GM18507 (cell line): ENCODE measurements at places on chromosomes 2 and 18.

- no peak for DNase-seq
These were observed 513 bp downstream of the THOC1 start for GRCh38 chr18:267380-267687.

GRCh38 chr2:236922061-236922460, 163.6 kb upstream of the COPS8 start:
- DNase-seq, result no peak

GRCh38 chr2:236744281-236744705, 174.7 kb downstream of the ACKR3 start:
- DNase-seq, result no peak

DNA sequence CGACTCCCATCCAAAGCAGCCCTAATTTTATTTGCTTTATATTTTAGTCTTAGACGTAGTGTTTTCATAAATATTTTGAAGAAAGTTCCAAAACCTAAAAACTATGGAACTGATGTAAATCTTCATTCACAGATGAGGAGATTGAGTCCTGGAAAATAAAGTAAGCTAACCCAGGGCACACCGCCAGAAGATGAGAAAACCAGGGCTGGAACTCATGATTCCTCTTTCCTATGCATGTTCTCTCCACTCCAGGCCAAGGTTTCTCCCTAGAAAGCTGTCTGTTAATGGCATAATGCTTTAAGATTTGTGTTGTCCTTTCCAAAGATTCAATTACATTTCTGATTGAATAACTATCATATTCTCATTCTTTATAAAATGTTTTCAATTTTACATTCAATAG, 78.4 kb upstream of the ZC3H15 start:
- DNase-seq, result no peak

GRCh38 chr2:45256867-45257641, 247.8 kb upstream of the SIX2 start:
- no peak for DNase-seq

DNA sequence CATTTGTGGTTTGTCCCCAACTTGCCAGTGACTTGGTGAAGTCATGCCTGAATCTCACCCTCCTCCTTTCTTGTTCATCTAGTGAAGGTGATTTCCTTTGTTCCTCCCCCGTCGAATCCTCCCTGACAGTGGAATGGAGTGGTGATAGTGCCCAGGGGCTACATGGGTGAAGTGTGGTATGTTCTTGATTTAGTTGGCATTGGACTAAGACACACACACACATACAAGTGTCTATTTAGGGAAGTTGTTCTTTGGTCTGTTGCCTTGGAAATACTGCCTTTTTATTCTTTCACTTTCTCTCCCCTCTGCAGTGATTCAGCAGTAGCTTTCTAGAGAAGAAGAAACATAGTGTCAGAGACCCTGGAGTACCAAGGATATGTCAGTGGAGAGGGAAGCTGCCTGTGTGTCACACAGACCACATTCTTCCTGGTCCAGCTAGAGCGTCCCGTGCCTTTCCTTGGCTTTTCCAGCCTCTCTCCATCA, 10.9 kb downstream of the INPP4A start:
- no peak for DNase-seq

- DNase-seq, result no peak
These were observed 446.0 kb downstream of the XIRP2 start for GRCh38 chr2:167334146-167334742.

DNA sequence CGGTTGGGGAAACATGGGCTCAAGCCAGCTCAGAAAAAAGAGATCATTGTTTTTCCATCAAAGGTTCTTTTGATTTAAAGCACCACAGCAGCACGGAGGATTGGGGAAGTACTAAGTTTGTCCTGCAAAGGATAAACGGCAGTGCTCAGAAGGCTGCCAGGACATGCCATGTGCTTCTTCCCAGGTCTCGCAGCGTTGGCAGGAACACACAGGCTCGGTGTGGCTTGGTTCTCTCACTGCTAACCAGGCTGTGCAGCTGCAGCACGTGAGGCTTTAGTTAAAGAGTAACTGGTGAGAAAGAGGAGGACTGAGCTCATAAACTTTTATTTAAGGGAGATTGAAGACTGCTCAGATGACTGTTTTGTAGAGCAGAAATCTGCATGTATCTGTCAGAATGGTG, 264.3 kb downstream of the TSN start:
- DNase-seq, result no peak

DNA sequence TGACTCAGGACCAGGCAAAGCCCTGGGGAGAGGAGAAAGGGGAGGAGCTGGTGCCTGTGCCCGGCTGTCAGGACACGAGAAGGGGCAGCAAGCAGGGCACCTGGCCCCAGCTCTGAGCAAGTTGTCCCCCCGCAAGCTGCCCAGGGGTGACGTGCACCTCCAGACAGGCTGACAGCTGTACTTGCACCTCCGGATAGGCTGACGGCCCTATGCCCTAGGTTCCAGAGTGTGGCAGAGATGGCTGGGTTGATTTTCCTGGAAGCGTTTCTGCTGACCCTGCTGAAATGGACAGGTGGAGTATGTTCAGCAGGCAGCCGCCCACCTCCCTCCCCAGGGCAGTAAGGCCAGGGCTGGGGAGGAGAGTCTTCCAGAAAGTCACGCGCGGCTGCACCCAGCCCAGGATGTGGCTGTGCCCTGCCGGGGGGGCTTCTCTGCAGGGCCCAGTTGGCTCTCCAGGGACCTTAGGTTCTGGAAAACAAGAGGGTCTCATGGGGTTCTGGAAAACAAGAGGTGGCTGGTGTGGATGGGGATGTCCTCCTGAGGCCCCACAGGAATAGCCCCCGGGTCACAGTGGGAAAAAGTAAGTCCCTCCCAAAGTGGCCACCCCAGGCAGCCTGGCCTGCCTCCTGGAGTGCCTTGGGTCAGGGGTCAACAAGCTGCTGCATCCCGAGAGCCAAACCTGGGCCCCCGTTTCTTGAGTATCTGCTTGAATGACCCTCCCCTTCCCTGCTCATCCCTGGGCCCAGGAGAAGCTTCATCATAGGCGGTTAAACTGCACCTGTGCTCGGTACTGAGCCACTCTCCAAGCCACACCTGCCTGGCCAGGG, 71.4 kb upstream of the OTOS start:
- DNase-seq, result no peak

DNA sequence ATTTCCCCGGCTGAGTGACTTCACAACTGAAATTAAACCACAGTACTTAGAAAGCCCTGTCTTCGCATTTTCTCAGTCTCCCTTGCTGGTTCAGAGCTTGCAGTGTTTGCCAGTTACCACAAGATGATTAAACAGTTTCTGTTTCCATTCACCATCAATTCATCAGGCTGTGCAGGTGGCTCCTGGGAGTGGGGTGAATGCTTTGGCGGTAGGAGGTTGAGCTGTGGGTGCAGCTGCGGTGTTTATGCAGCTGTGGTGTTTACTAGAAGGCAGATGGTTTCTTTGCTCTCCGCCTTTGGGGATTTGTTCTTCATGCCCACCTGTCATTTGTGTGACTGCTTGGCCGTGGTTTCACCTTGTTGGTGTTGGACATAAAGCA, 16.1 kb downstream of the ACOXL start:
- DNase-seq, result peak; percentile 68

GRCh38 chr18:40152859-40153258, 1802.2 kb upstream of the PIK3C3 start:
- no peak for DNase-seq

- no peak for DNase-seq
These were observed 649.8 kb downstream of the ARHGAP15 start for GRCh38 chr2:143779021-143779420.

DNA sequence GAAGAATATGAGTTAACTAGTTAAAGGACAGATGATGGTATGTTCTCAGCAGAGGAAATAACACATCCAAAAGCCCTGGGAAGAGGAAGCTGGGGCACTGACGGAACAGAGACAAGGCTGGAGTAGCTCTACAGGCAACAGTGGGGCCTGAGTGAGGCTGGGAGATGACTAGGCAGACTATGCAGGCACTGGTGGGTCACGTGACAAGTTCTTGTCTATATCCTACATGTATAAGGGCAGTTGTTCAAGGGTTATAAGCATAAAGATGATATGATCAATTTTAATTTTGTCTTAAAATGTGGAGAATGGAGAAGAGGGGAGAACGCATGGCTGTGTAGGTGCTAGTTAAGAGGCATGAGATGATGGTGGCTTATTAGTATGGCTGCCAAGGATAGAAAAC, 68.6 kb downstream of the KCNS3 start:
- DNase-seq, result no peak

DNA sequence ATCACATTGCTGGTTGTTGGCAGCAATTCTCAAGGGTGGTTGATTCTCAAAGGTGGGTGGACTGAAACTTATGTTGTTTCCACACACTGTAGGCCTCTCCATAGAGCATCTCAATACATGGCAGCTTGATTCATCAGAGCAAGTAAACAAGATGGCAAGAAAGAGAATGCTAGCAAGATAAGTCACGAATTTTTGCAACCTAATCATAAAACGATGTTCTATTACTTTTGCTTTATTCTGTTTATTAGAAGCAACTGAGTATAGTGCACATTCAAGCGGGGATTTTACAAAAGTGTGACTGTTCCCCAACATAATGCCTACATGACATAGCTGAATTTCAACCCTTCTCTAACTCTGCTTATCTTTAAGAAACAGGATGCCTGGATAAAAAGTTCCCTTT, 136.2 kb downstream of the CCDC178 start:
- DNase-seq, result no peak

- DNase-seq, result no peak
These were observed 598 bp upstream of the CEP68 start for GRCh38 chr2:65055422-65056214.

- DNase-seq, result no peak
These were observed 106.9 kb downstream of the FBXO15 start for GRCh38 chr18:74040459-74041332.

GRCh38 chr2:236396818-236397350, 132.7 kb upstream of the ASB18 start:
- DNase-seq, result no peak

GRCh38 chr2:86787736-86788135, 3.0 kb downstream of the CD8A start:
- DNase-seq, result no peak

DNA sequence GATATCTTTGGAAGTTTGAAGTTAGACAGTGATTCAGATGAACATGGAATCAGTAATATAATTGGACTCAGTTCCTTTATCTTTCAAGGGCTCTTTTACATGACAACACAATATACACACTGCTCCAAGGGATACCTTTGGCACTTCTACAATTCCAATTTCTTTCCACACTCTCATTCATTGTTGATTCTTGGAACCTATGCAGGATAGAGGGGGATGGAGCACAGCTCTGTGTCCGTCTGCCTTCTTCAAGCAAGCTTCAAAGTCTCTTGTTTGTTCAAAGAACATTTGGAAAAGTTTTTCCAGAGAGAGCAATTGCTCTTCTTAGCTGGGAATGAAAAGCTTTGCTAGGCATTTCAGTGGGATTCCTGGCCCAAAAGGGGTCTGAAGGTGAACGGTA, 276.2 kb upstream of the ZEB2 start:
- DNase-seq, result no peak

DNA sequence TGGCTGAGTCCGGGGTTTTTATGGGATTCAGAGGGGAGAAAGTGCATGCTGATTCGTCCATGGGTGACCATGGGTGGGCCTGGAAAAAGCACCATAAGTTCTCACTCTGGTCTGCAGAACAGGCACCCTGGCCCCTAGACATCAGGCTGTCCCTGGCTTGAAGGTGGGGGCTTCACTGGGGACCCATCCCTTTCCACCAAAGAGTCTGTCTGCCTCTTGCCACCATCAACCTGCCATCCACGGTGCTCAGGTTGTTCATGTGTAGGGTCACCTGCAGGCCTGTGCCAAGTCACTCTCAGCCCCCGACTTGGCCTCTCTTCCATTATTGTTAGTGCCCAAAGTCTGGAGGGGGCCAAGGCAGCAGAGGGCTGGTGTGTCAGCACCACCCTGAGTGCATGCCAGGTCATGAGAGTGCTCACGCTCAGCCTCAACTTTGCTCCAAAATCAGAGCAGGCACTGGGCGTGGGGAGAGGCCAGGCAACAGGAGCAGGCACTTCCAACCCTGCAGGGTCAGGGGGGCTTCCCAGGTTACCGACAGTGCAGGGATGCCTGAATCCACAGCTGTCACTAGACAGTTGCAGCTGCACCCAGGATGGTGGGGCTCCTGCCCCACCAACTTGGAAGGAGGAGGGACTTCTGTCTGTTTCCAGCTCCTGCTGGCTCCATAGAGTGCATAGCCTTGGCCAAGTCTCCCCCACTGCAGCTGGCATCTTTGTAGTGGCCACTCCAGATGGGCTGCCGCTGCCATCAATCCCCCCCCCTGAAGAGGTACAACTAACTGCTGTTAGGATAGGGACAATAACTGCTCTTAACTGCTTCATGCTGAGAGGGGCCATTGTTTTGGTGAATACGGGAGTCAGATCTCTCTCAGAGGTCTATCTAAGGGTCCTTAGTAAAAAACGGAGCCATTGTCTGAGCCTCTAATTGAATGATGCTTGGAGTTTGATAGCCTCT, 209.3 kb downstream of the AKAIN1 start:
- no peak for DNase-seq

DNA sequence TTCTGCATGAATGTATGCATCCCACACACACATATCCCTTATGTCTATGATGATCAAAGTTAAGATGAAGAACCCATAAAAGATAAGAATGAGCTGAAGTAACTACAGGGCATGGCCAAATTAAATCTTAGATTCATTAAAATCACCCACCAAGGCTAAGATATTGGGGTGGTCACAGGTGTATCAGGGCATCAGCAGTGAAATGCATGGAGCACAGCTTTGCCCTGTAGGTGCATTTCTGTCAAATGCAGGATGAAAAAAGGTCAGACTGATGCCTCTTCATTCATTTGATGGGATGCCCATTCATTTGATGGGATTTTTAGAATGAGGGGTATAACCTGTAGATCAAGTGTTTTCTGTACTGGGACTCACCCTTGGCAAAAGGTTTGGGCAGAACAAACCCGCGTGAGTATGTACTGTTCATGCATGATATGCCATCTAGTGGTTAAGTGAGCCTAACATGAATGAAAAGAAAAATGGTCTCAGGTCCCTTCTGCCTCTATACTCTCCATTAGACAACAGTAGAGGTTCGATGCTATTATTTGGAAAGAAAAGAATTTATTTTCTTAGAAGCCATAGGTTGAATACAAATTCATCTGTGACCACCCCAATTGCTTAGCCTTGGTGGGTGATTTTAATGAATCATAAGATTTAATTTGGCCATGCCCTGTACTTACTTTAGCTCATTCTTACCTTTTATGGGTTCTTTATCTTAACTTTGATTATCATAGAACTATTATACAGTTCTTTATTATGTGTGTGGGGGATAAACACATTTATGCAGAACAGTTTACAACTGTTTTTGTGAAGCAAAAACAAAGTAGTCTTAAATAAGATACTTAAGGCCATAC, 43.2 kb upstream of the NOSTRIN start:
- peak; percentile 22 for DNase-seq

- no peak for DNase-seq
These were observed 543 bp upstream of the STARD7 start for GRCh38 chr2:96209011-96209728.

DNA sequence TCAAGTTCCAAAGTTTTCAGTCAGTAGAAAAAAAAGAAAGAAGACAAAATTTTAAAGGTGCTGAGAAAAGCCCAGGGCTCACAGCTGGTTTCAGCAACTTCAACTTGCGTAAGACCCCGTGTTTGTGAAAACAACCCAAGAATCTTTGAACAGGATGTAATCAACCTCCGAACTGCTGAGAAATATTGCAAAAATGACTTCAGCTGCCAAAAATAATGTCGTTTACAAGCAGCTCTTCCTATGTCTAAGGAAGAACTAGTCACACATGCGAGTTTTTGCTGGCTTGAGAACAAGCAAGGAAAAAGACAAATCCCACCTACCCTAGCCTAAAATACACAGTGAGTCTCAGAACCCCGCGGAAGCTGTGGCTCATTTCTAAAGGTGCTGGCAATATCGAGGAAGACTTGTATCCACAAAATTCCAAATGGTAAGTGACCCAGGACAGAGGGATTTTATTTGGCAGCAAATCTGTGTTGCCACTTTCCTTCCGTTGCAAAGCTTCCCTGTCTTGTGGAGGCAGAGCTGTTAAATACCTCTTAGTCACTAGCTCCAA, 59.8 kb upstream of the SLC8A1 start:
- DNase-seq, result no peak
